BE2C (cell line): ENCODE measurements at places on chromosomes 11 and 22.

DNA sequence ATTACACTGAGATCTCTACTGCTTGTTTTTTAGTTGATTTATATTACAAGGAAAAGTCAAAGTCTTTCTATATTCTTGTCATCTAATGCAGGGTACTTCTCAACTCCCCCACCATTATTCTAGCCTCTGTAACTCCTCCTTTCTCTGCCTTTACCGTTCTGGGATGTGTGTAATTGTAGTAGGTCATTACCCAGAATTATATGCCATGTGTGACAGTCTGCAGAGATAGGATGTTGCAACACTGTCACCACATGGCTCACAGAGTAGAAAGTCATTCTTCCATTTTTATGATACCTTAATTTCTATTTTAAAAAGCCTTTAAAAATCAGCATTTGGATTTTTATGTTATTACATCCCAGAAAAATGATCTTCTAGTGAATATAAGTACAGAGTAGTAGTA is 32.7 kb downstream of the ZNF143 start:
- DNase-seq, result no peak

GRCh38 chr11:7582338-7582985 is 68.7 kb downstream of the PPFIBP2 start:
- no peak for DNase-seq

- DNase-seq, result no peak
Measured at GRCh38 chr11:68528630-68529029, 68.1 kb downstream of the PPP6R3 start.

DNA sequence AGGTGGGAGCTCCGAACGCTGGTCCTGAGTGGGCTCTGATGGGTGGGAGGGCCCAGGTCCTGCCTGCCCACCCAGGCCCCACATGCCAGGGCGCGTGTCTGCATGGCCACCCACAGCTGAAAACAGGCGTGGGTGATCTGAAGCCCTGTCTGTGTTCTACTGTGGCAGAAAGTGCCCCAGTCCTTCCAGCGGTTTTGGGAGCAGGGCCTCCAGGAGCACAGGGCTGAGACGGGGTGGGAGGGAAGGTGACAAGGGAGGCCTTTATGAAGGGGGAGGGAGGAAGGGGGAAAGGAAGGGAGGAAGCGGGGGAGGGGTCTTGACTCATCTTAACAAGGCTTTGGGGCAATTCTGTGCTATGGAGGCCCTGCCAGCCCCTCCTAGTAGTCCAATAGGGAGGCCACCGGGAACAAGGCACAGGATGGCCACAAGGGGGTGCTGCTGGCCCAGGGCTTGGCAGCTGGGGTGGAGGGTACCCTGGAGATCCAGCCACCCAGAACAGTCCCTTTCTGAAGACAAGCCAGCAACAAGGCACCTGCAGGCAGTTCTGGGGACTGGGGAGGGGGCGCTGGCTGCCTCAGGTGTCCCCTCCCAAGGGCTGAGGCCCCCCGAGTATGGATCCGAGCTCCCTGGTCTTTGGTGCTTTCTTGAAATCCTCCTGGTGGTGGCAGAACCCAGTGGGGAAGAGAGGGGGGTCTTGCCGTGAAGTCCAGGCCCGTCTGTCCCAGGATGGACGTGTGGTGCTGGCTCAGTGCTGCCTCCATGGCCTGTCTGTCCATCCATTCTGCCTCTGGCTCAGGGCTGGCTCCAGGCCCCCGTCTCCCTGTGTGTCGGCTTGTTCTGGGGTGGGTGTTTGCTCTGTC is 6.3 kb upstream of the FADS3 start:
- DNase-seq, result peak; percentile 78
